HL-60 (cell line): ENCODE measurements at places on chromosomes 5 and 9.

DNA sequence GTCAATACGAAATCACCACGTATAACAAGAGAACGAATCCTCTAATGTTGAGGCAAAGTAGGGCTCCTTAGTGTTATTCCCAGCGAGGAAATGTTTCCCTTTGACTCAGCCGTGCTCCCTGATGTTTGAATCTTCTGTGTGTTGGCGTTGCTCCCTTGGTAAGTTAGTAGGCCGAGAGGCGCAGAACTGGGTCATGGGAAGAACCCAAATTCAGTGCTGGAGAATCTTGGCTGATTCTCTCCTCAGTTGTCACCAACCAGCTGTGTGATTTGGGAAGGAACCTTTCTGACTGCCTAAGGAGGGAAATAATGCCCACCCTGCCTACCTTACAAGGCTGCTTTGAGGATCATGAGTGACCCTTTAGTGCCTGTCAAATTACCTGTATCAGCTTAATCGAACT is 22.5 kb downstream of the PRKACG start:
- DNase-seq, result no peak

- no peak for DNase-seq
These were observed 499.5 kb downstream of the ENC1 start for GRCh38 chr5:74141053-74141452.

DNA sequence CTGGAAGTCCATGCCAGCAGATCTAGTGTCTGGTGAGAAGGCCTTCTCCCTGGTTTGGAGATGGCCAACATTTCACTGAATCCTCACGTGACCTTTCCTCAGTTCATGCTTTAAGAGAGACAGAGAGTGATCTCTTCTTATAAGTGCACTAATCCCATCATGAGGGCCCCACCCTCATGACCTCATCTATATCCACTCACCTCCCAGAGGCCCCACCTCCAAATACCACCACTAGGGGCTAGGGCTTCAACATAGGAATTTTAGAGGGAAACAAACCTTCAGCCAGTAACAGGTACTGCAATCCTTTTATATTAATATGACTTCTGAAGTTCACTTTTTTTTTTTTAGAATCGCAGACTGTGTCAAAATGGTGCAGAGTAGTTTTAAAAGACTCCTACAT is 496.9 kb upstream of the ADAMTS16 start:
- no peak for DNase-seq

DNA sequence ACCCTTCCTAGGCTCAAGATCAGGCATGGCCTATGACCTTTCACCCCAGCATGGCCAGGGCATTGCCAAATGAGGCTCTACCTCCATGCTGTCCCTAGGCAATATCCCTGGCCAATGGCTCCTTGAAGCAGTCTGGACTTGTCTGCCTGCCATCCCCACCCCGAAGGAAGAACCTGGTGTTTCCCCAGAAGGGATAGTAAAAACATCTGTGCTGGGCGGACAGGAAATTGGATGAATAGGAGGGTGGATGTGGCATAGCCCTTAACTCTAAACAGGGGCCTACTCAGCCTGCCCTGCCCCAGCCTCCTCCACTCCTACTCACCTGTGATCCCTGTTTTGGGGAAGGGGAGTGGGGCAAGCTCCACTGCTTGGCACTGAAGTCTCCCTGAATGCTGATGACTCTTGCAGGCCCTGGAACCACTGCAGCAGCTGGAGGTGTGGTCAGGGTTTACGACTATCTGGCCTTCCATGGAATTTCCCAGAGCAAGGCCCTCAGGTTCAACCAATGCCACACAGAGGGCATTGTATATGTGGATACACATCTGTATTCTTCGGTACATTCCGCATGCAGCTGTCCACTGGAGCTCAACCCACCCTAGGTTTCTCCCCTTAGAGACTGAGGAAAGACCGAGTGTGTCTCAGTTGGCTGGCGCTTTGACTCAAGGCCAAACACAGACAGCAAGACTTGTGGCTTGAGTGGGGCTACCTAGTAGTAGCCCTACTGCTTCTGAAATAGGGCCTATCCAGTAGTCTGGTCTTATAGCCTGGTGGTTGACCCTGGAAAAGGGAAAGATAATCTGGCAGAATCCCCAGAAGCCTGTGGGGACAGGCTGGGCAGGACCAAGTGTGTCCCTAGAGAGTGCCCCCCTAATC is 6.4 kb upstream of the P4HA2 start:
- DNase-seq, result no peak

DNA sequence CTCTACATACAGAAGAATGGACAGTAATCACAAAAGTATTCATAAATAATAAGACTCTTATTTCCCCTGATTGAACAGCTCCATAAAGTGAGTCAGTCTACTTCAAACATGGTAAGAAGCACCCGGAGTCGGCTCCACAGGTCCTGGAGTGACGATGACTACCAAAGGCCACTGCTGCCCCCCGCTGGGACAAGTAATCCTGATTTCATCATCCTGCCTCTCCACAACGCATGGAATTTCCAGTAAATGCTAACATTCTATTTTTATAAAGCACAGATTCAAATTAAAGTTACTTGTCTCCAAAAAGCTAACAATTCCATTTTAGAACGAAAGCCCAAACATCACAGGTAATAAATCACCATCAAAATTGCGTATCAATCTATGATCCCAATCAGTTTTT is 16.2 kb downstream of the ATPSCKMT start:
- no peak for DNase-seq

DNA sequence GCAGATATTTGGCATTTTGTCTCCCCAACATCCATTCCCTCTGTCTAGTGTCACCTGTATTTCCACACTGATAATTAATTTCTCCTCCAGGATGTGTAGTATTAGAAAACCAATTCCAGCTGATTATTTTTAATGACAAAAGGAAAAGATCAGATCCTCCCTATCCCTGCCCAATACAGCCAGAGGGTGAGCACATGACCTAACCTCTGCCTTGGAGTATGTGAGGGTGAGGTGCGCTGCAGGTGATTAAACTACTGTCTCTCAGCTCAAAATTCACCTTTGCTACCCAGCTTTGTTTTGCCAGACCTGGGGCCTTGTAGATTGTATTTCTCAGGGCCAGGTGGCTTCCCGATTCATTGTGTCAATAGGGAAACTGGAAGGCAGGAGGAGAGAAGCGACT is 402.1 kb downstream of the PRELID2 start:
- DNase-seq, result no peak

DNA sequence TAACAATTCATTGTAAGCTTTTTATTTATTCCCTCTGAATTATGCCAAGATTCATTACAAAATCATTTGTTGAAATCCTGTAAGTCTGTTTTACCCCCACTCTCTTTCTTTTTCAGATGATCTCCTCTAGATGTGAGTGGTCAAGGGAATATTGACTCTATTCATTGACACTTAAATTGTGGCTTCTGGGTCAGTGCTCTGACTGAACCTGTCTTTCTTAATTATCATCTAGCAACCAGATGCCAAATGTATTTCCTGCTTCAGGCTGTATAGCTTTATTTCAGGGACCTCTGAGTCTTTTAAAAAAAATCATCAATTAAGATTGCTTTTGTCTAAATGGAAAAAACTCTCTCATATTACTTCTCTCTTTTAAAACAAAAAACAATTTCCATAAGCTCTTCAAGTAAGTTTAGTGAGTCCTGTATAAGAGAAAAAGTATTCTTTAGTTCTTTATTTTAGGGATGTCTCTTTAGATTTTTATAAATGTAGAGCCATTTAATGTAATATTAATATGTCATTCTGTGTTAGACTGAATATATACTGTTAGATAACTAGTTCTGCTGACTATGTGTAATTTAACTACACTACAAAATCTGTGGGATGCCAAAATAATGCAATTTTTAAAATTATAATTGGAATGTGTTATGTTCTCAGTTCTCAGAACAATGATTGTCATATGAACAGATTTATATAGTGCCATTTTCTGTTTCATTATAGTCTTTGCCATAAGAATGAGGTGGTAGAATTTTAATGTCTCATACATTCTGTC is 645.8 kb upstream of the EDIL3 start:
- no peak for DNase-seq

DNA sequence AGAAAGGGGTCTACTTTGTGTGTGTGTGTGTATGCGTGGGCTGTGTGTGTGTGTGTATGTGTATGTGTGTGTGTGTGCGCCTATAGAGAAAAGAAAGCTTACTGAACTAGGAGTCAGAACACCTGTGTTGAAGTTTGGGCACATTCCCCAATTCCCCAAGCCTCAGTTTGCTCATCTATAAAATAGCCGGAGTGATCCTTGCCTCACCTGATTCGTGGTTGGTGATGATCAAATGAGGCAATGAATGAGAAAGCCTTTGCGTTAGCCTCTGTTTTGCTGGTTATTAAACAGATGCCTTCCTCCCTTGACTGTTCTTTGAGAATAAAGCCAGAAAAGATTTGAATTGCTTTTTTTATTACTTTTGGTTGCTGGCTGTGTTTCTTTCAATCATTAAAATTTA is 20.6 kb downstream of the ABLIM3 start:
- DNase-seq, result no peak

DNA sequence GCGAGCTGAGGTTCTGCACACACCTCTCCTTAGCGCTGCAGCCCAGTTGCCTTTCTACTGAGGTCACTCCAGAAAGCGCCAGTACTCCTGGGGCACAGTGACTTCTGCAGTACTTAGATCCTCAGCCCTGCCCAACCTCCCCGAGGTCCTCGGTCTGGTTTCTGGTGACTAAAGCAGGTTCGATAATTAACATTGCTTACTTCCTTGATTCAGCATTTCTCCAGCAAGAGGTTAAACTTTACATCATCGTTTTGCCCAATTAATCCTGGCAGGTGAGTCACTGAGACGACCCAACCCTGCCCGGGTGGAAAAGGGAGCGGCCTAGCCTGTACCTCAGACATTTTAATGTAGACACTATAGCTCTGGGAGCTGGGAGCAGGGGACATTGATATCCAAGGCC is 77.6 kb downstream of the PLAC8L1 start:
- no peak for DNase-seq

DNA sequence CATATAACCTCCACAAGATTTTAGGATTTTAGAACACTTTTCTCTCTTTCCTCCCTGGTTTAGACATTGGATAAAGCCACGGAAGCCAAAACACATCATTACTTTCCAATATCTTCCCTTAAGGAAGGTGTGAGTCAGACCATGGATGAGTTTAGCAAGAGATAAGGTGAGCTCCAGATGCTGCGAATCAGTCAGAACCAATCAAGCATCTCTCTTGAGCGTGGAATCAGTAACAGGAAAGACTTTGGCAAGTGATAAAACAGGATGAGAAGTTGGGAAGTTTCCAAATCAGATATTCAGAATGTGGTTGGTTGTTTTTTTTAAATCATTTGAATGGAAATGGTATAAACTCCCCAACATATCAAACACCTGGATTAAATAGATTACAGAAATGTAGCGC is 397.8 kb downstream of the EFNA5 start:
- DNase-seq, result no peak

- DNase-seq, result no peak
These were observed 64.5 kb downstream of the STARD4 start for GRCh38 chr5:111447822-111448221.

DNA sequence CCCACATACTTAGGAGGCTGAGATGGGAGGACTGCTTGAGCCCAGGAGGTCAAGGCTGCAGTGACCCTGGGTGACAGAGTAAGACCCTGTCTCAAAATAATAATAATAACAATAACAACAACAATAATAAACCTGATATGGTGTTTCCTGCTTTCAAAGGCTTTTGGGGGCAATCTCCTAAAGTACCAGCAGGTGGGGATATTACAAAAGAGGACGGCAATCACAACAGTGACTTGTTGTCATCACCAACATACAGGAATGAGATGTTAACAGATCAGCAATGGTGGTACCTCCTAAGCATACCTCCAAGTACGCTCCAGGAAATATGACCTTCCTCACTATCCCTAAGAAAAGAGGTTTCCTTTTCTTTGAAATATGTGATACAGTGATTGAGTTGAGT is 91.1 kb upstream of the RNF180 start:
- DNase-seq, result no peak

- DNase-seq, result no peak
These were observed 607.9 kb upstream of the TLE4 start for GRCh38 chr9:78963911-78964310.

GRCh38 chr5:137122075-137122474 is 377.1 kb downstream of the SPOCK1 start:
- DNase-seq, result no peak

DNA sequence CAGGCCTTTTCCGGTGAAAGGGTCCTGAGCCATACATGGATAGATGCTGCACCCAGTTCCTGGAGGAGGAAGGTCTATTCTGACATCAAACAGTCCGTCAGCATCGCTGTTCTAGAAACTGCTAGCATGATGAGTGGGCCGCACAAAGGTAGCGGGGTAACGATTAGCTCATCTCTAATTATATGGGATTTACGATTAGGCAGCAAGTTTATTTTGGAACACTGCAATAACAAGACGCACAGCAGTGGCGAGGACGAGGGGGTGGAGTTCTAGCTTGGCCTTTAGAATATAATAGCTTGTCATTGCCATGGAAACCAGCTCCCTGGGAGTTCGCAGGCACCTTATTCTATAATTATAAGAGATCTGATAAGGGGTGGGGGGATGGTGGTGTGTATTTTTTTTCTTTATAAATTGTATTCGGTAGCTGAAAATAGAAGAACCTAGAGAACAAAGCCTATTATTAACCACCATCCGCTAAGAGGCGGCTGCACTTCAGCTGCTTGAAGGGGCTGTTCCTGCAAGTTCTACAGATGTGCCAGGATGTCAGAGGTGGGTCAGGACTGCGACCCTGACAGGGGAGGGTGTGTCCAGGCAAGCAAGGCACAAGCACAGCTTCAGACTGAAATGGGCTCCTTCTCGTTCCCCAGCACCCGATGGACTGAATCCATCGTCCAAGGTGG is 311.0 kb downstream of the AGTPBP1 start:
- DNase-seq, result no peak

DNA sequence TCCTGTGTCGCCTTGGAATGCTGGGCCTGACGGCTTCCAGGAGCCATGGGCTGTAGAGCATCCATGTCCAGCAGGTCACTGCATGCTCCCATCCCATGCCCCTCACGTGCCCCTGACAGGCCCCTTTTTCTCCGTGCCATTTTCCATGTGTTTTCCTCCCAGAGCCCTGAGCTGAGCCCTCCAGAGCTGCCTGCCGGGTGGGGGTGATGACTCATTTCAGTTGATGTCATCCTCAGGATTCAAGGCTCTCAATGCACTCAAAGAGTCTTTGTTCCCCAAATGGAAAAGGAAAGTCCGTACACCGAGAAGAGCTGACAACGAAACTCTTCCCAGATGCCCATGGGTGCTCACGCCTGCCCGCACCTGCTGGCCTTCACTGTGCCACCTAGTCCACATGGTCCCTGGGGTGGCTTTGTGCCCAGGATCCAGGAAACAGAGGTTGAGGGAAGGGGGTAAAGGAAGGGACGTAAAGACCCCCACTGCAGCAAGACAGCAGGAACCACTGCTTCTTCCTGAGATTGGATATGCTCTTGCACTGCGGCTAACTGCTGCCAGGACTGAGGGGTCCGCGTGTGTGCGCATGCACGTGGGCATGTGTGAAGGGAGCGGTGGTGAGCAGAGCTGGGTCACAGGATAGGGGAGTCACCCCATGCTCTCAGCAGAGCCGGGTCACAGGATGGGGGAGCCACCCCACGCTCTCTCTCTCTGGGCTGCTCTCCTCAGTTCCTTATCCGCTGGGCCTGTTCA is 27.6 kb downstream of the COL15A1 start:
- no peak for DNase-seq

DNA sequence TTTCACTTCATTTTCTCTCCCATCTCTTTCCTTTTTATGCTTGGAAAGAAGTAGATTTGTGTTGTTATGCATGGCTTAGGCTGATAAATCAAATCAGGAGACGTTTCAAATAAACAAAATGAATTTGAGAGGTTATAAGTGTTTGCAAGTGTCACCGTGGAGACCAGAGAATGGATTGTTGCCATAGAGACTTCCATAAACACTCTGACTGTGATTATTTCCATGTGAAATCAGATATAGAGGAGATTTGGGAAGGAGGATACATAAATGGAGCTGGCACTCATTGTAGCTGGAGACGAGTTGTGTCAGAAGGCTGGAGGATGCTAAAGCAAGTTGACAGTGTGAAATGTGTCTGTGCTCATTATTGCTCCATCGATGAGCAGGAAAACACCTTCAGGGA is 84.2 kb upstream of the PCSK1 start:
- DNase-seq, result no peak
